ENCODE measurements at places on chromosomes 7 and 10. TPM values are rescaled to one million over a fixed set of nuclear protein-coding genes. Genes with fewer than 3 reads are reported as not detected.

- no peak for DNase-seq
Measured at GRCh38 chr7:100641860-100642533, 645 bp upstream of the TFR2 start.

GRCh38 chr10:60541451-60541850, 151.8 kb upstream of the ANK3 start:
- DNase-seq = no peak

GRCh38 chr7:151679071-151679708, 159.5 kb upstream of the RHEB start:
- DNase-seq = peak; percentile 2

- no peak for DNase-seq
Measured at GRCh38 chr10:133236401-133237240, 1.0 kb upstream of the VENTX start.

GRCh38 chr10:76285012-76285411, 853.6 kb downstream of the LRMDA start:
- no peak for DNase-seq

Gene STEAP1
- not detected for polyA plus RNA-seq

GRCh38 chr7:98555403-98555802, 61.7 kb upstream of the NPTX2 start:
- no peak for DNase-seq

GRCh38 chr10:48455392-48456151, 149.1 kb downstream of the MAPK8 start:
- no peak for DNase-seq

GRCh38 chr10:81792729-81793128, 82.3 kb upstream of the NRG3 start:
- no peak for DNase-seq

Gene C7orf33
- polyA plus RNA-seq = not detected

Gene BAMBI
- not detected for polyA plus RNA-seq

DNA sequence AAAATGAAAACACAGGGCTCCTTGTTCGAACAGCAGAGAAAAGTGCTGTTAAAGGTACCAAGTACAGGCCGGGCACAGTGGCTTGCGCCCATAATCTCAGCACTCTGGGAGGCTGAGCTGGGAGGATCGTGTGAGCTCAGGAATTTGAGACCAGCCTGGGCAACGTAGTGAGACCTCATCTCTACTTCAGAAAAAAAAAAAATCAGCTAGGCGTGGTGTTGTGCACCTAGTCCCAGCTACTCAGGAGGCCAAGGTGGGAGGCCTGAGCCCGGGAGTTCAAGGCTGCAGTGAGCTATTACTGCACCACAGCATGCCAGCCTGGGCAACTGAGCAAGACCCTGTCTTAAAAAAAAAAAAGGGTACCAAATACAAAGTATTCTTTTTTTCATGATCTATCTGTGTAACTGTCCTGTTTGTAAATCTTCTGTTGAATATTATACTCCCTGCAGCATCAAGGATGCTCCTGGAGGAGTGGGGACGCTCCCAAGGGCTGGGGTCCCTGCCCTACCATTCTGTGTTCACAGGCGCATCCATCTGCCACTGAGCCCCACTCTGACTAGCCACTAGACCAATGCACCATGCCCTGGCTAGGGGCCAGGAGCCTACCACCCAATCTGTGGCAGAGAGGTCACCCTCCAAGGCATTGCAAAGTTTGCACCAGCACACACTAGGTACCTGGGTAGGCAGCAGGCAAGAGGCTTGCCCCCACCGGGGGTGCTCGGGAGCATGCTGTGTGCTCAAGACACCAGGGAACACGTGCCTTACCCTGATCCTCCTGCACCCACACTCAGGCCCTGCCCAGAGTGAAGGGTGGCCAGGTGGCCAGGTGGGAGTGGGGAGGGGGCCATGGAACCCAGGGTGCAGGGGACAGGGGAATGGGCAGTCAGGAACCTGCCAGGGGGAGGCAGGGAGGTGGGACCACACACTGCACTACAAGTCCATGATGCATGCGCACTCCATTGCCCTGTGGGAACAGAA, 67.3 kb upstream of the KMT2C start:
- DNase-seq = no peak

DNA sequence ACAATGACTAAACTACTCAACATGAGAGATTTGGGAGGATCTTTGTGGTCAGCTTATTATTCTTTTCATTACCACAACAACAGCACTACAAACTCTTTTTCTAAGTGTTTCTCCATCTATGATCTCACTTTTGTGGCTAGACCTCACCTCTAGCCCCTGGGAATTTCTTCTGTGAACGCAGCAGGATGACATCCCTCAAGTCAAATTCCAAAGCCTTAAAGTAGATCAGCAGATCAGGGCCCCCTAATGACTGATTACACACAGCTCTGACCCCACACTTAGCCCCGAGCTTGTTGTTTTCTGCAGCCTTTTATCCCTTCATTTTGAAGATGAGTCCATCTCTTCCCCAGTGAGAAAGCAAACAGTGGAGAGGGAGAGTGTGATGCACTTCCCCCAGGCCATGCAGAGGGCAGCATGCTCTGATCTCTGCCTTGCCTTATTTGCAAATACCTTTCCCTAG, 27.3 kb downstream of the TFAM start:
- no peak for DNase-seq

GRCh38 chr10:78925800-78926319, 142.9 kb upstream of the ZMIZ1 start:
- no peak for DNase-seq

- DNase-seq = no peak
Measured at GRCh38 chr7:137753948-137754851, 92.6 kb downstream of the DGKI start.

DNA sequence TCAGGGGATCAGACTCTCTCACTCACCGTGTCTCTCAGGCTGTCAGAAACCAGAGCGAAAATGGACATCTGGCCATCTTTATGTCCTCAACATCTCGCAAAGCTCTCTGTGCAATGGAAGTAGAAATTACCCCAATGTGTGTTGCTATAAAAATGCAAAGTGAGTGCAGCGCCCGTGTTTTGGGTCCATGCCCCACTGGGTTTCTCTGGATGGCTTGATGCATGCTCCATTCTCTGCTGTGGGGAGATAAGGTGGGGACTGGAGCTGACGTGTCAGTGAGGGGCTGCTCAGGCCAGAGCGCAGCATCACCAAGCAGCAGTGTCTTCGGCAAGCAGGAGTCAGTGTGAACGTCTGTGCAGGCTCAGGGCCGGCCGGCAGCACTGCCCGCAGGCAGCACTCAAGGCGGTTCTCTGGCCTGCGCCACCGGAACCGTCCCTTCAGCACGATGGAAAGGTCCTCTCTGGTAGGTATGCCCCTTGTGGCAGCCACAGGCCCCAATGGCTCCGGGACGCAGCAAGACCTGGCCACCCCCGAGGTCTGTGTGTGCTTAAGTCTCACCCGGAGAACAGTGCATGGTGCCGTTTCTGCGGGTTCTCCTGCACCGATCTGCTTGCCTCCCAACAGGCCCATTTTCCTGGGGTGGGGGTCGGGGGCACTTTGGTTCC, 30.2 kb downstream of the WDR86 start:
- DNase-seq = no peak

DNA sequence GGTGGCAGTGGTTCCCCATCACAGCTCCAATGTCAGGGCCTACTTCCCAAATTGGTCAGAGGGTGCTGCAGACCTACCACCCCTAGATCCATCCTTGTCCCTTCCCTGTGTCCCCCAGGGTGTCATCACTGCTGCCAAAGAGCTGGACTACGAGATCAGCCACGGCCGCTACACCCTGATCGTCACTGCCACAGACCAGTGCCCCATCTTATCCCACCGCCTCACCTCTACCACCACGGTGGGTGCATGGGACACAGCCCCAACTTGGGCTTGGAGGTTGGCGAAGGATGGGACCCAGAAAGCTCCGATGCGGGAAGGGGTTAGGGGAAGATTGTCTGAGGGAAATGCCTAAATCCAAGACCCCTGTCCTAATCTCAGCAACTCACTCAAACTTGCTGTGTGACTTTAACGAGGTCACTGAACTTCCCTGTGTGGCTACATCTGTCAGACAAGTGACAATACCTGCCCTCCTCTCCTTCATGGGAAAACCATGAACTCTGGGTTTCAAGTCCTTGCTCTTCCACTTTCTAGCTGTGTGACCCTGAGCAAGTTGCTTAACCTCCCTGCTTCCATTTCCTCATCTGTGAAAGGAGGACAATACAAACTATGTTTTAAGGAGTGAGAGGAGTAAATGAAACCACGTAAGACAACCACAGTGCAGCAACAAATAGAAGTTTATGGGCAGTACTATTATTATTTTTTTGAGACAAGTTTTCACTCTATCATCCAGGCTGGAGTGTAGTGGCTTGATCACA, 4.9 kb upstream of the VSIR start:
- no peak for DNase-seq

DNA sequence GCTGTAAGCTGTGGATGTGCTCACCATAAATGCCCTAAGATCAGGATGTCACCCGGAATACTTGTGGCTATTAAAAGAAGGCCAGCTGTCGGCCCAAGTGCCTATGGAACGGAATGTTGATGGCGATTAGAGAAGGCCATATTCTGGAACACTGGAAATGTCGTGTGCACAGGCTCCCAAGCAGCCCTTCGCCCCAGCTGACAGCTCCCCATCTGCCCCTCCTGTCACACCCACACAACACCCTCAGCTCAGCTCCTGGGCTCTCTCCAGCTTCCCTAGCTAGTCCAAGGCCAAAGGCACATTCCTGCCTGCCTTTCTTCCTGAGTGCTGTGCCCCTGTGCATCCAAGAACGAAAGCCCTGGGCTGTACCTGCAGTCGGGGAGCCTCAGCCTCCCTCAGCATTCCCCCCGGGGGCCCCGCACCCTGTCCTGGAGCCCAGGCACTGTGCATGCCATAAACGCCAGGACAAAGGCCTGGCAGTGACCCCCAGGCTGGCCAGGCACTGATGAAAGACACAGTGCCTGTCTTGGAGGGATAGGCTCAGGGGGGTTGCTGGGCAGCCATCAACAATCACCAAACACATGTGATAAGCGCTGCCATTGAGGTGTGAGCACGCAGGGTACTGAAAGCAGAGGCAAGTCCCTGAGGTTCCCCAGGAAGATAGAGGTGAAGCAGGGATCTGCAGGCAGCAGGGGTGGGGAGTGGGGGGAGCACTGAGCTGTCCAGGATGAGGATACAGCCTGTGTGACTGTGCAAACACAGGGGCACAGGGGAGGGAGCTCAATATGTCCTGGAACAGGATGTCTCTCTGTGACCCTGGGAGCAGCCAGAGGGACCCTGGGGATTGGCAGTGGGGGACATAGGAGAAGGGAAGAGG, 3.7 kb upstream of the LDB3 start:
- no peak for DNase-seq

Gene CNPY1
- not detected for polyA plus RNA-seq

Gene LIPF
- not detected for polyA plus RNA-seq

Gene NME8
- not detected for polyA plus RNA-seq

GRCh38 chr10:104247513-104248146, 7.1 kb upstream of the GSTO1 start:
- no peak for DNase-seq

DNA sequence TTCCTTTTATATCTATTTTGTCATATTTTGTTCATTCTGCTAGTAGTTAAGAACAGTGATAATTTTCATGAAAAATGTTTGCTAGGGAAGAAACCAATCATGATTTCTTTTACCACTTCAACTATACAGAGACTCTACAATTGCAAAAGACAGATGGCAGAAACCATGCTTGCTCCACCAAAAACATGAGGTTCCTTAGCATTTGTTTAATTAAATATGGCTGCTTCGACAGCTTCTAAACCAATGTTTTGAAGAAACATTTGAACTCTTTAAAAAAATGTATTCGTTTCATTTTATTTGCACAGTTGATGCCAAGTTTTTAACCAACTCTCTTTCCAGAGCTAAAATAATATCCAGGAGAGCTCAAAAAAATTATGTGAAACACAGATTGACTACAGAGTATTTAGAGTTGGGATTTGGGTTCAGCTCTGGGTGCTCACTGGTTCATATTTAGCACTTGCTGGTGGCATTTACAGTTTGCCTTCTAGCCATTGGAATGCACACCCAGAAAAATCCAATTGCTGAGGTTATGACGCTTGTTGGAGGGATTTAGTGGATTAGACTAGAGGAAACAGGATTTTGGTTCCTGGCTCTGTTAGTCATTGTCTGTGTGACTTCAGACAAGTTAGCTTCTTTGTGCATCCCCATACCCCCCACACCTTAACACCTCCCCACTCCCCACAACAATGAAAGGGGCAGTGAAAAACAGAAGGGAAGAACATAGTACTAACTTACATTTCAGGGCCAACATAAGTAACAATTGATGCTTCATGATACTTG, 35.8 kb upstream of the SDHAF3 start:
- DNase-seq = no peak

- no peak for DNase-seq
Measured at GRCh38 chr10:24790599-24790998, 66.9 kb upstream of the ARHGAP21 start.

Gene OGDHL
- polyA plus RNA-seq = not detected

- no peak for DNase-seq
Measured at GRCh38 chr7:95585426-95585789, 10.9 kb downstream of the PDK4 start.

DNA sequence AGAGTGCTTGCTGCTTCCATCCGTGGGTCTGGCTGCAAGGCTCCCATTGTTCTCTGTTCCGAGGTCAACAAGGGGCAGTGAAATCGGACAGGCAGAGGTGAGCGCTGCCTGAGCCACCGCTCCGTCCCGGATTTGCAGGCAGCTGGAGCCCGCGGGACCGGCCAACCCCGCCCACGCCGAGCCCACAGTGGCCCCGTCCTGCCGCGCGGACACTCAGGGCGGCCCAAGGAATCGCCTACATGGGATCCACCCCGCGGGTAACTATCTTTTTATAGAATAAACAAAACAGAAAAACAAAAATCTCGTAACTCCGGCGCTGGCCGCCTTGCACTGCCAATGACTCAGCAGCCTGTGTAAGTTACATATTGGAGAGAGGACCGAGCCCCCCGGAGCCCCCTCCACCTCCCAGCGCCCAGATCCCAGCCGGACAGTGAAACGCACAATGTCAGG, 1.9 kb downstream of the BNIP3 start:
- DNase-seq = no peak

DNA sequence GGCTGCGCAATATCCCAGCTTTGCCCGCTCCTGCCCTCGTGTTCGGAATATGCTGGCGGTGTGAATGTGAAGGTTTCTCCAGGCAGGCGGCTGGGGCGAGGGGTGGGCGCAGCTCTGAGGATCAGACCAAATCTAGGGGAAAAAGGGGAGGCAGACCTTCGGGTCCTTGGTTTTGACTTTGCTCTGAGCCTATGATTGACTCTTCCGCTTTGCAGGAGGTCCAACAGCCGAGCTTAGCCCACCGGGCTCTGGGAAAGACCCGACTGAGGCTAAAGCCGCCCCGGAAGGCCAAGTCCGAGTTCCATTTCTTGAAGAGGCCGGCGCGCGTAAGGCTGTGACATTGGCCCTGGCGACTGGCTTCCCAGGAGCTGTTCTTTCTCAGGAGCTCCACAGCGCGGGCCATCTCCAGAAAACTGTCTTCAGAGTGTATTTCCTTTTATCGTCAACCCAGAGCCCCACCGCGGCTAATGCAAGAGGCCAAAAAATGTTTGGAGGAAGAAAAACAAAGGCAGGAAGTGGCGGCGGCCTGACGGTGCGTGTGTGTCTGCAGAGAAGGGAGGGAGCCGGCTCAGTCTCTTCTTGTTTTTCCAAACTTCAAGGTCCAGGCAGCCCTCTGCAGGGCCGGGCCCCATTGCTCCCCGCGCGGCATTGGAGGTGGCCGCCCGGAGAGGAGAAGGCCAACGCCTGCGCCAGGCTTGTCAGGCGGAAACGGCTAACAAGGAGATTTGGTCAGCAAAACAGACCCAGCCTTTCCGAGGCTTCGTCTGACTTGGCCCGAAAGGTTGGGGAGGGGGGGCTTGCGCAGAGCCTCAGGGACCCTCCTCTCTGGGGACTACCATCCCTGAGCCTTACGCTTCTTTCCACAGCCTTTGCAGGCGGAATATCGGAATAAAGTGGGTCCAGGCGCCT, 3.6 kb upstream of the HOXA11 start:
- peak; percentile 50 for DNase-seq

- no peak for DNase-seq
Measured at GRCh38 chr10:62062752-62063512, 161.4 kb downstream of the ARID5B start.

All from naive thymus-derived CD8-positive, alpha-beta T cell (primary cell).